ENCODE measurements at places on chromosomes 1 and 21.

DNA sequence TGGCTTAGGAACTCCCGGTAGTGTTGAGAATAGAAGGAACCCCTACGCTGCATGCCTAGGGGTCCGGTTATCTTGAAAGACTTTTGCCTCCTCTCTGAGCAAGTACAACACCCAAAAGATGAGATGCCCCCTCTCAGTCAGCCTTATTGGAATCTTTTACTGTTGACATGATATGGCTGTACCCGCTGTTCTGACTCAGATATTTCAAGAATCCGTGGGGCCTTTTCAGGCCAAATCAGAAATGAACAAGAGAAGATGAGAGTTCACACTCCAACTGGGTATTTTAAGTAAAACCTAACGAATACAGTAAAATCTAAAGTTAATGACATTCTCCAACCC, 164.2 kb downstream of the PPIAL4G start:
- no peak for DNase-seq

DNA sequence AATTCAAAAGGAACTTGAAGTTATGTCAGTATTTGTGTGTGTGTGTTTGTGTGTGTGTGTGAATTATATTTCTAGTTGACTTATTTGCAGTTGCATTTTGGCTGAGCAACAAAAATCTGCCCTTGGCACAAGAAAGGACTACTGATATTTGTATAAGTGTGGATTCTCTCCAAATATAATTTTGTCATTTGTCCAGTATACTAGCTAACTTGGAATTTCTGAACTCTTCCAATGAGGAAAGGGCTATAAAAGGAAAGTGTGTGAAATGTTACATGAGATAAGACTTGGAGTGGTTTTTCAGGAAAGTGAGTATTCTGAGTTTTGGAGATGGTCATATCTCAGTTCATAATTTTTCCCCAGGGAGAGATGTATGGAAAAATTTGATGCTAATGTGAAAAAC, 1384.1 kb upstream of the B3GALT2 start:
- DNase-seq, result no peak

DNA sequence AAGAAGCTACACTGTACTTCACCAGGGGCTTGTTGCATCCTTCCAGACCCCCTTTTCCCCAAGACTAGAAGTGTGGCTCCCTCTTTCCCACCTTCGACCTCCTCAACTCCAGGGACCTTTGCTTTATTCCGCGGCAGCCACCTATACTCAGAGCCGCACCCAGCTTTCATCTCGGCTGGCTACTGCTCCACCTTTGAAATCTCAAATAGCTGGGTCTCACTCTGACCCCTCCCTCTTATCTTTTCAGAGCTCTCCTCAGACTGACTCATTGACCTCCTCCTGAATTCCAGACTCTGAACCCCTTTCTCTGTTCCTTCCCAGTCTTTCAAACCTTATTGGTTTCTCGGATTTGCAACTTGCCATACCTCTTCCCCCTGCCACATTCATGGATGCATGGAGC, 144.7 kb upstream of the JUN start:
- DNase-seq, result no peak

GRCh38 chr1:168291222-168291837, 10.7 kb downstream of the TBX19 start:
- no peak for DNase-seq

DNA sequence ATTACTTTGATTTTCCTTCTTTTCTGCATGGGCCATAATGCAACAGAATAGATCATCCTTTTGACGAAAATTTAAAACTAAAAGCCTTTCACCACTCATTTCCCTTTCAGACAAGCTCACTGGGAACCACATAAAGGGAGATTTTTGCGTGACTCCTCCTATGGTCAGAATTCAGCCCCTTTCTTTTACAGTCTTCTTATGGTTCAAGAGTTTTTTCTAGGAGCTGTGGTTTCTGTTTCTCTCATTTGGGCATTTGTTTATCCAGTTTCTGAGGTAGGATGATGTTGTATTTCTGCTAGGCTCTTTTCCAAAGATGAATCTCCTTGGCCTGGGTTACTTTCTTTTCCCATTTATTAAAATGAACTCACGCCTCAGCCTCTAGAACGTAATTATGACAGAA, 16.9 kb downstream of the RGS1 start:
- no peak for DNase-seq

DNA sequence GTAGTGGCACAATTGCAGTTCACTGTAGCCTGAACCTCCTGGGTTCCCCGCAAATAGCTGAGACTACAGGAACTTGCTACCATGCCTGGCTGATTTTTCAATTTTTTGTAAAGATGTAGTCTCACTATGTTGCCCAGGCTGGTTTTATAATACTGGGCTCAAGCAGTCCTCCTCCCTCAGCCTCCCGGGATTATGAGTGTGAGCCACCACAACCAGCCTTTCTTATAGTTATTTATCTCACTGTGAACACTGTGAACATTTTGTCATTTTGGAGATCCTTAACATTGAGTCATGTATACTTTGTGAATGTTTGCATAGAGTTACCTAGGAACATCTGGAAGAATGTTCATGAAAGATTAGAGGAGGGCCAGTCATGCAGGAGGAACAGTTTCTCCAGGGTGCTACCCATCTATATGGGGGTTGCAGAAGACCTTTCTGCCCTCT, 127.1 kb upstream of the CACYBP start:
- DNase-seq, result peak; percentile 9

- no peak for DNase-seq
Measured at GRCh38 chr1:227445746-227446145, 117.6 kb upstream of the ZNF678 start.

DNA sequence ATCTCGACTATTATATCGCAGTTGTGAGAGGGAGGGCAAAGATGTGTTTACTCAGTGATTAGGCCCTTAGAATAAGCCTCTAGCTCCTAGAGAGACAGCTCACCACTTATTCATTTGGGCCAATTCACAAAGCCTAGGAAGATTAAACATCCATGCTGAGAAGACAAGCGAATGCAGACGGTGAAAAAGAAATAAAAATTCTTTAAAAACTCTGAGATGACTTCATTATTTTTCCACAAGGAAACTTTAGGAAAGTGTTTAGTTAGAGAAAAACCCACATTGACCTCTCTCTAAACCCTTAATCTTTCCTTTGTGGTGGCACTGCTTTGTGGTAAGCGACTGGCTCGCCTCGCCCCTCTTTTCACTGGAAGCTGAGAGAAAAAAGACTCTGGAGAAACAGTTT, 146.8 kb upstream of the DMRTA2 start:
- no peak for DNase-seq

GRCh38 chr1:47676311-47677054, 238.6 kb downstream of the FOXD2 start:
- DNase-seq, result no peak

- DNase-seq, result no peak
Measured at GRCh38 chr1:228366866-228367741, 39.5 kb downstream of the TRIM11 start.

DNA sequence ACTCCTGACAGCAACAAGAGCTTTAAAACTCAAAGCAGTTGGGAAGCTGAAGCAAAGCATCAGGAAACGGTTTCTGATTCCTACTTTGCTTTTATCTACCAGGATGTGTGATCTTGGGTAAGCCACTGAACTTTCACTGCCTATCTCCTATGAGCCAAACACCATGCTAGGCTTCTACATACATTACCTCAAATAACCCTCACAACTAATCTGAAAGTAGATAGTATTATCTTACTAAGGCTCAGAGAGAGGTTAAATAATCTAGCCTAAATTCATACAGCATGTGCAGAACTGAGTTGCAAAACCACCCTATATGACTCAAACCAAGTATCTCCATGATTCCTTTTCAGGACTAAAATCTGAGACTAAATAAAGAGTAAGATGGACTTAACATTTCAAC, 83.8 kb downstream of the EVI5 start:
- DNase-seq, result no peak

DNA sequence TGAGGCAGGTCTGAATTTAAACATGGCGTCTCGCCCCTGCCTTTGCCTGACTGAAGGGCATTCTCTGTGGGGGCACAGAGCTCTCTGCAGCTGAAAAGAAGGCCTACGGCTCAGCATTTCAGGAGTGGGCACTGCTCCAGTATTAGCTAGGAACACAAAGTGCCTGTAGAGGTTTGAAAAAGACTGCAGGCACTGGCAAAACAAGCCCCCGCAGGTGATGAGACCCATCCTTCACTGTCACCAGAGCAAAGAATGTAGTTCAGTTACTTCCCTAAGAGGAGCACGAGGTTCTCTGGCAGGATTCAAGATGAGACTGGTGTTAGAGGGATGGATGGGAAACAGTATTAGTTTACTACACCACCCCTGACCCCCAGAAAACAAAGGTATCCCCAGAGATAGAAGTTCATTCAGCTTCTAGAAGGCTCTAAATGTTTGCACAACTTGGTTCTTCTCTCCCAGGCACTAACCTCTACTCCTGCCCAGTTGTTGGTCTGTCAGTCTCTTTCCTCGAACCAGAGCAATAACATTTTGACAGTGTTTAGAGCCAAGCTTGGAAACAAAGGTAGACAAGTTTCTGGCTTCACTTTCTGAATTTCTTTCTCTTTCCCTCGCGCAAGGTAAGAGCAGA, 101.9 kb upstream of the KCNE2 start:
- no peak for DNase-seq

DNA sequence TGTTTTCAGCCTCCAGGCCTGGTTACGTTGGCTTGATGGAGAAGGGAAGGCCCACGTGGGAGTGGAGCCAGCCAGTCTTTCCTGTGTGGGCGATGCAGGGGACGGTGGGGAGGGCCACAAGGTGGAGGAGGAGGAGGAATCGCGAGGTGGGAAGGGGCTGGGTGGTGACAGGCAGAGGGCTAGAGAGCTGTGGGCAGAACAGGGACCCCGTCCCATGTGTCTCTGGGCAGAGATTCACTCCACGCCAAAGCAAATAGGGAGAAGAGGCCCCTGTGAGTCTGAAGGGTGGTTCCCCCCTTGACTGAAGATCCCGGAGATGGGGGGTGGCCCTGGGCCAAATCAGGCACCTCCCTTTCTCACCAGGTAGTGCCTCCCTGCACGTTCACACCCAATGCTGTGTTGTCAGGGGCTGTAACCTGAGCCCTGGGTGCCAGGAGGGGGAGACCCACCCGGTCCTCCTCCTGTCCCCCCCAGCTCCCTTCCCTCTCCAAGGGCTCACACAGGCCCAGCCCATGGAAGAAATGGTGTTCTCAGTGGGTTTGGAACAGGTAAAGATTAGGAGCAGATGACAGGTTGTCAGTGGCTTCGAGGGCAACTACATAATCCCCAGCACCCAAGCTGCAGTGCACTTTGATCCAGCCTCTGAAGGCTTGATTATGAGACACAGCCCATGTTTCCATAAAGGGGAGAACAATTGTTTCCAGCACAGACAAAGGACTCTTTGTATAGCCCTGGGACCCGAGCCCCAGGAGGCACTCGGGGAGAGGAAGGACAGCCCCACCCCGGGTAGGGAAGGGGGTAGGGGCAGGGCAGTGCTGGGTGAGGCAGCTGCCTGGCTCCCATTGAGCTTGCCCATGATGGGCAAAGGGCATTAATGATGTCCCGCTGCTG, 37.7 kb upstream of the GPR37L1 start:
- DNase-seq, result no peak

- DNase-seq, result no peak
Measured at GRCh38 chr1:91552091-91552490, 51.4 kb downstream of the CDC7 start.

DNA sequence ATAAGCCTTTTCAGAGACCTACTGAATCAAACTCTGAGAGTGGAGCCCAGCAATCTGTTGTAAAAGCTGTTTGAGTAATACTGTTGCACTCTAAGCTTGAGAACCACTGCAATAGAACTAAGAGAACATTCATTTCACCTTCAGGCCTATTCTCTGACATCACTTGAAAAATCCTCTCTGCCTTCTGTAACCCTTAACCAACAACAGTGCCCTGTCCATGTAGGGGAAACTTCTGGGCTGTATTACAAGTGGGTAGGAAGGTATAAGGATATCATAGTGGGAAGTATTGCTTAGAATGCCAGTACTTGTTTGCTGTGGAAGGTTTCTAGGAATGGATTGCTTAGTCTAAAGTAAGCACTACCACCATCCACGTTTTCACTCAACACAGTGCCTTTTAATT, 42.9 kb downstream of the SH3GLB1 start:
- no peak for DNase-seq

- no peak for DNase-seq
Measured at GRCh38 chr1:97451046-97451826, 469.6 kb downstream of the DPYD start.

DNA sequence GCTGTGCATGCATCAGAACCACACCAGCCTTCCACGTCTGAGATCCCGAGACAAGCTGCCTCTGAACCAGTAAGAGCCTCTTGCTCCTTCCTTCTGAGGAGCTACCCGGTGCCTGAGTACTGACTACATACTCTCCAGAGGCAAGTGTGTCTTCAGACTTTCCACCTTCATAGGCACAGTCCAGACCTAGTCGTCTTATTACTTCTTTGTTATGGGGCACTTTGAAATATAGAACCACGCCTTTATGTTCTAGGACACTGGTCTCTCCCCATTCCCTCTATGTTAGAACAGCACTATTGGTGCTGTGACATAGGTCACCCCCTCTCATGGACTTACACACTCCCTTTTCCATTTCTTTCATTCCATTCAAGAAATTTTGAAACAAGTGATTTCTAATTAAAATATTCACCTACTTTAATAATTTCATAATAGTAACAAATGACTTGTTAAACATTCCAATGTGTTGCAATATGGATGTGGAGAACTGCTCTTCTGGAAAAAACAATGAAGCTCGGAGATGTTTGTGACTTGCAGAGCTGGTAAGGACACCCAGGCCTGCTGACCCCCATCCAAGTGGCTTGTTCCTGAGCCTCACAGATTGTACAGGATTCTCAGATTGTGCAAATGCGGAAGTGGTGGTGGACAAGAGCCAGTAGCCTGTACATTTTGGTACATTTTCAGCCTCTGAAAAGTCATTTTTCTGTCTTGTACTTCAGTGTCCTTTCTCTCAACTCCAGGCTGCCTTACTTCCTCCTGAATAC, 76.1 kb upstream of the SIPA1L2 start:
- DNase-seq, result no peak

DNA sequence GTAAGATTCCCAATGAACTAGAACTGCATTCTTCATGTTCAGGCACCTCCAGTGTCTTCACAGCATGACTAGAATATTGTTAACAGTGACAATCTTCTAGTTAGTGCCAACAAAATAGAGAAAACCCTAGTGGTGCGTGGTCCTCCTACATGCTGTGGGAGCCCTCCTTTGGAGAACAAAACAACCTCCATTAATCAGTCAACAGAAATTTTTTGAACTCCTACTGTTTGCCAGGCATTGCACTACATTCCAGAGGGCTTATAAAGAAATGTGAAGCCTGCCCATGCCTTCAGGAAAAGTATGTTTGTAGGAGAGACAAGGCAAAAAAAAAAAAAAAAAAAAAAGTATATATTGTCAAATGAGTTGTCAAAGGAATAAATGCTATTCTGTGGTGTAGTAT, 252.7 kb downstream of the LRRC40 start:
- DNase-seq, result no peak

DNA sequence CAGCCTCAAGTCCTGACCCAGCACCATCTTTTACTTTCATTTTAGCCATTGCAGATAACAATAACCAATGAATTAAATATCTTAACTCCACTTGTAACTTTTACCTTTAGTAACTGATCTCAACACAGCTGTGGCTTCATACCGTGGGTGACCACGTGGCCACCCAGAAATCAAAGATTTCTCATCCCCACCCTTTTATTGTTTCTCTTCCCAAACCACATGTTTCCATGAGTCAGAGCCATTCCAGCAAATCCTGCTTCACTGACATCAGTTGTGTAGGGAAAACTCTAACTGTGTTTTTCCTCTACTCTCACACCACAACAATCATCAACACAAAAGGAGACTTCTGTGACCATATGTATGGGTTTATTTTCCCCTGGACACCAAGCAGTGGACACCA, 25.1 kb upstream of the BRDT start:
- no peak for DNase-seq
